ENCODE measurements at places on chromosomes 16 and 17. TPM values are rescaled to one million over a fixed set of nuclear protein-coding genes. Genes with fewer than 3 reads are reported as not detected.

KRT28 gene
- not detected for total RNA-seq

TMEM235 gene
- not detected for total RNA-seq

ZC3H18 gene
- 13.3 TPM for total RNA-seq

MLX gene
- total RNA-seq, result 10.5 TPM

RNF43 gene
- 0.49 TPM for total RNA-seq

RCVRN gene
- total RNA-seq, result not detected

GRAPL gene
- total RNA-seq, result not detected

SEZ6 gene
- total RNA-seq, result not detected

PPP1R27 gene
- not detected for total RNA-seq

SIRT7 gene
- 18.1 TPM for total RNA-seq

ABCA3 gene
- total RNA-seq, result 1.8 TPM

HSPB9 gene
- total RNA-seq, result not detected

EFCAB13 gene
- 4.9 TPM for total RNA-seq

RMI2 gene
- total RNA-seq, result 3.0 TPM

GFER gene
- 8.6 TPM for total RNA-seq

GNG13 gene
- total RNA-seq, result not detected

CTCF gene
- total RNA-seq, result 34.3 TPM

KRTAP9-8 gene
- not detected for total RNA-seq

DNAH2 gene
- under 0.01 TPM for total RNA-seq

CCDC102A gene
- total RNA-seq, result 9.9 TPM

CA4 gene
- not detected for total RNA-seq

KCNH4 gene
- not detected for total RNA-seq

CMTM4 gene
- total RNA-seq, result 16.8 TPM

MT4 gene
- total RNA-seq, result not detected

TPSB2 gene
- not detected for total RNA-seq

SEZ6L2 gene
- total RNA-seq, result 1.4 TPM

NAGLU gene
- 41.8 TPM for total RNA-seq

IL17C gene
- not detected for total RNA-seq

ABCA8 gene
- 231 TPM for total RNA-seq

TMC5 gene
- total RNA-seq, result under 0.01 TPM

CDC42EP4 gene
- 35.5 TPM for total RNA-seq

SCNN1B gene
- not detected for total RNA-seq

BAIAP3 gene
- total RNA-seq, result 0.09 TPM

DHRS7B gene
- total RNA-seq, result 15.6 TPM

PRR35 gene
- not detected for total RNA-seq

CNTNAP4 gene
- 0.49 TPM for total RNA-seq

PAQR4 gene
- 13.8 TPM for total RNA-seq

ITGA3 gene
- total RNA-seq, result 16.1 TPM

C17orf113 gene
- 0.49 TPM for total RNA-seq

SLC9A5 gene
- total RNA-seq, result 0.65 TPM

LGALS9C gene
- not detected for total RNA-seq

TBC1D3 gene
- total RNA-seq, result not detected

ANKRD40CL gene
- total RNA-seq, result not detected

SP2 gene
- total RNA-seq, result 3.7 TPM

ARL5C gene
- total RNA-seq, result 2.1 TPM

CES4A gene
- 2.2 TPM for total RNA-seq

TRPV2 gene
- 5.3 TPM for total RNA-seq

IL34 gene
- total RNA-seq, result 3.4 TPM

CRYBA1 gene
- not detected for total RNA-seq

ESRP2 gene
- total RNA-seq, result not detected

GAST gene
- total RNA-seq, result not detected

HBM gene
- total RNA-seq, result not detected

CMTM2 gene
- total RNA-seq, result not detected

TMEM11 gene
- total RNA-seq, result 17.5 TPM

CIBAR2 gene
- not detected for total RNA-seq

KRT33B gene
- total RNA-seq, result not detected

ACSM3 gene
- 0.65 TPM for total RNA-seq

ASPA gene
- total RNA-seq, result 9.7 TPM

CFAP119 gene
- total RNA-seq, result 2.7 TPM

Measured in fibroblast of the aortic adventitia (primary cell).